Fibroblast of skin of abdomen (primary cell): ENCODE measurements at places on chromosomes 16 and 17.

DNA sequence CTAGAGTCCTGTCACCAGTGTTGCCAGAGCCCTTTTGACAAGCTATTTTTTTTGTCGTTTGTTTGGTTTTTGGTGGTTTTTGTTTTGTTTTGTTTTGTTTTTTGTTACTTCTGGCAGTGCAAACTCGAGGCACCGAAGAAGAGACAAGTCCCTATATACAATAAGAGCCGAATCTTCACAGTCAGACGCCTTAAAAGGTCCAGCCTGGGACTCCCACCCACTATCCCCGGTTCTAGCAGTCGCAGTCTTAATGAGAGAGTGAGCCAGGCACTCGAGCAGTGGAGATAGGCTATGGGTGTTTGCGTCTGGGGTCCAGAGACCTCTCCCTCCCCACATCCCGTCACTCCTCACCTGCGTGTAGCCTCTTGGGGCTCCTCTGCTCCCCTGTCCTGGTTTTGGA, 1.9 kb downstream of the OR1F1 start:
- no peak for DNase-seq

DNA sequence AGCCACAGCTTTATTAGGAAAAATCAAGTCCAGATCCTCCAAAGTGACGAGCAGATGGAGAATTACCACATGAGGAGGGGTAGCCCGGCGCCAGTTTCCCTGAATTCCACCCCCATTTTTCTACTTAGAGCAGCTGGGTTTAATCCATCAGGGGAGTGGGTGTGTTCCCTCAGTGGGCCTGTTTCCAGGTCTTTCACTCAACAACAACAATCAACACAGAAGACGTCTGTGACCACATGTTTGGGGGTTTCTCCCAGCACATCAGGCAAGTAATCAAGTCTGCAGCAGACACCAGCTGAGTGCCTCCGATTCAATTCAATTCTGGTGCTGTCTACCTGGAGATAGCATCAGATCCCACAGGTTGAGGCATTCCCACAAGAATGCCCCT, 6.8 kb downstream of the SLC6A2 start:
- DNase-seq: peak; percentile 74

DNA sequence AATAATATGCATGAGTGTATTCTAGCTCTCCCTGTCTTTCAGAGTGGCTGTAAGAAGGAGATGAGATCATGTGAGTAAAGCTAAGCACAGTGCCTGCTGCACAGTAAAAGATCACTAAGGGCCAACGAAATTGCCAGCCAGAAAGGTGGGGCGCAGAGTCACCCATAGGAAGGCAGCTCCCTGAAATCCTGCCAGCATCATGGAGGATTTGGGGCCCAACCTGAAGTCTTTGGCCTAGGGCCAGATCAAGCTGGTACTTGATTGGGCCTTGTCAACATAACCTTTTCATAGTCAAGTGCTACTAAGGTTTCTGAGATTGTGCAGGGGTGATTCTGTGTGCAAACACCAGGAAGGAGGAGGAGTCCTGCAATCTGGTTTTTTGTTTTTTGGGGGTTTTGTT, 16.5 kb downstream of the SCNN1B start:
- DNase-seq: no peak

GRCh38 chr17:29663155-29663554, 40.4 kb upstream of the CORO6 start:
- DNase-seq: peak; percentile 28

DNA sequence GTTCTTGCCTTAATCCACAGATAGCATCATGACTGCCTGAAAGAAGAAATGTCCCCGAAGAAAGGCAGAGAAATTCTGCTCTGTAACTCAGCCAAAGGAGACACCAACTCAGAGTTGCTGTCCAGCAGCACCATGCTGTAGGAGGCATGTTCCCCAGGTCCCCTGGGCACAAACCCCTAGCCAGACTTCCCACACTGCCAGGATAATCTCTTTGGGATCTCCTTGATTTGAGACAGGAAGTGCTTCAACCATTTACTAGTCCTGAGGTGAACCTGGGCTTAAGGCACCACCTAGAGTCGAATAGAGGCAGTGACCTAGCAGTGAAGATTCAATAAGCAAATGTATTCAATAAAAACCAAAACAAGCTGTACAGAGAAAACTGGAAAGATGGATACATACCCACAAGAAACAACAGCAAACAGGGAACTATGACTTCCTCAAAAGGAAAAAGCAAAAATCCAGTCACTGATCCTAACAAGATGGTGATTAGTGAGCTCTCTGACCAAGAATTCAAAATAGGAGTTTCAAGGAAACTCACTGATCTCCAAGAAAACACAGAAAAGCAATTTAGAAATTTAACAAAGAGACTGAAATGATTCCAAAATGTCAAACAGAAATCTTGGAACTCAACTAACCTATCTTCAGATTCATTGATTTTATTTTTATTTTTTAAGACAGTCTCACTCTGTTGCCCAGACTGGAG, 5.7 kb downstream of the OR4D2 start:
- DNase-seq: peak; percentile 4

- DNase-seq: no peak
Observed at GRCh38 chr16:68839831-68840230, 3.5 kb upstream of the TANGO6 start.

- no peak for DNase-seq
Observed at GRCh38 chr16:8258523-8258922, 331.8 kb downstream of the TMEM114 start.

GRCh38 chr17:42846594-42847280, 2.4 kb downstream of the AOC2 start:
- peak; percentile 18 for DNase-seq

DNA sequence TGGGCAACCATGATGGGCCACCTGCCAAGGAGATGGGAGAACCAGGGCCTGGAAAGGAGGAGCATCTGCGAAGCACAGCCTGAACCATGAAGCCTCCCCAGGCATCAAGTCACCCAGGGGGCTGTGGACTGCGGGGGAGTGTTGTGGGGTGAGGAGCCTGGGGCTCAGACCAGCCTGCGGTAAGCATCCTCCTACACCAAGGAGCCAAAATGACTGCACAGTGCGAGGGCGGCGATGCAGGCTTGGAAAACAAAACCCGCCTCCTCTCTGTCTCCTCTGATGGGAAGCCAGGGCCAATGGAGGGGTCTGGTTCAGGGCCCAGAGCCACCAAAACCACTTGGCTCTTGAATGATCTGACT, 18.1 kb upstream of the MAF start:
- DNase-seq: no peak

GRCh38 chr17:2929881-2930533, 133.4 kb downstream of the OR1D5 start:
- peak; percentile 6 for DNase-seq

- peak; percentile 78 for DNase-seq
Observed at GRCh38 chr17:40322358-40323315, 13.7 kb downstream of the RARA start.

GRCh38 chr16:86018487-86018886, 119.5 kb downstream of the IRF8 start:
- DNase-seq: no peak

DNA sequence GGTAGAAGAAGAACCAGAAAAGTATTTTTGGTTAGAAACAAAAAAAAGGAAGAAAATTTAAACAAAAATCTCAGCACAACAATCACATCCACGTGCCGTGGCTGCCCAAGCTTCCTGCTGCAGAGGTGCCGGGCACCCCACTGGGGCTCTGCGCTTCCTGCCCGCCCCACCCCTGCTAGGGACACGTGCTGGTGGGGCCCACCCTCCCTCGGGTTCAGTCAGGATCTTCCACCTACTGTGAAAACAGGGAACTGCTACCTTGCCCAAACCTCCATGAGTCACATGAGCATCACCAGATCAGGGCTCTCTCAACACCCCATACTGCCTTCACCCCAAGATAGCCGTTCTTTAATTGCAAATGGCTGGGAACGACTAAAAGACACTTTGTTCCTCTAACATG, 24.4 kb upstream of the CYTH1 start:
- DNase-seq: no peak

GRCh38 chr16:85810742-85811115, 11.2 kb downstream of the COX4I1 start:
- no peak for DNase-seq

- no peak for DNase-seq
Observed at GRCh38 chr16:13645601-13646245, 274.2 kb upstream of the ERCC4 start.

DNA sequence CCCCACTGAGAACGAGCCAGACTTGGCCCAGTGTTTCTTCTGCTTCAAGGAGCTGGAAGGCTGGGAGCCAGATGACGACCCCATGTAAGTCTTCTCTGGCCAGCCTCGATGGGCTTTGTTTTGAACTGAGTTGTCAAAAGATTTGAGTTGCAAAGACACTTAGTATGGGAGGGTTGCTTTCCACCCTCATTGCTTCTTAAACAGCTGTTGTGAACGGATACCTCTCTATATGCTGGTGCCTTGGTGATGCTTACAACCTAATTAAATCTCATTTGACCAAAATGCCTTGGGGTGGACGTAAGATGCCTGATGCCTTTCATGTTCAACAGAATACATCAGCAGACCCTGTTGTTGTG, 631 bp downstream of the BIRC5 start:
- no peak for DNase-seq

GRCh38 chr17:12256380-12256995, 235.8 kb downstream of the MAP2K4 start:
- DNase-seq: peak; percentile 69

GRCh38 chr17:75856062-75856756, 1.1 kb upstream of the WBP2 start:
- no peak for DNase-seq

DNA sequence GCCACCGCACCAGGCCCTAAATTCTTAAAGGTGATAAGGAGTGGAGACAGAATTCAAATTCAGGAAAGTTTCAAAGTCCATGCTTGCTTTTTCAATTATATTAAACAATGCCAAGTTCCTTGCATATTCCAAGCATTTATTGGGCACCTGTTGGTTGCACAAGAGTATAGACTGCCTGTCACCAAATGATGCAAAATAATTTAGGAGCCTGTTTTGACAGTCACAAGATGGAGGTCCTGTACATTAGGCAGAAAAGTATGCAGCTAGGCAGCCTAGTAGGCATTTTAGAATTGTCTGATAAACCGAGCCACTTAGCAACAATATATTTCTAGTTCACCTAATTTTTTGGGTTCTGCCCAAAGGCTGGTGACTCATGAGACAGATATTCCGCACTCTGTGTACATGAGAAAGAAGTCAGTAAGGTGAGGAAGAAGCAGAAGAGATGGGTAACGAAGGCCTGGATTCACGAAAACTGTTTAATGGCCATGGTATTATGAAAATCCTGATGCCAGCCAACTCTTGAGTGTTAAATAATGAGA, 7.3 kb downstream of the ACACA start:
- no peak for DNase-seq

DNA sequence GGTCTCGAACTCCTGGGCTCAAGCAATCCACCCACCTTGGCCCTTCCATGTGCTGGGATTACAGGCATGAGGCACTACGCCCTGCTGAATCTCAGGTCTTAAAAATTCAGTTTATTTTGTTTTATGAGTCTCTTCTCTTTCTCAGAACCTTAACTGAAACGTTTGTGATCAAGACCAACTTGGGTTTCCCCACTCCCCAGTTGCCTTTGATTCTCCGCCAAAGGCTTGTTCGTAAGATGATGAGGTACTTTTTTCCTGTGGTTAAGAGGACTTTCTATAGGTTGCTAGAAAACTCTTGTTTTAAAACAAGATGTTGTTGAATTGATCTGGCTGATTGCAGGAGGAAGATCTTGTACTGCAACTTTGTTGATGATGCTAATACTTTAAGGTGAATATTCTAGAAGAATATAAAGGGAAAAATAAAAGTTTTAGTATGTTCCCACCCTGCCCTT, 11.7 kb downstream of the ABCC1 start:
- DNase-seq: peak; percentile 34

DNA sequence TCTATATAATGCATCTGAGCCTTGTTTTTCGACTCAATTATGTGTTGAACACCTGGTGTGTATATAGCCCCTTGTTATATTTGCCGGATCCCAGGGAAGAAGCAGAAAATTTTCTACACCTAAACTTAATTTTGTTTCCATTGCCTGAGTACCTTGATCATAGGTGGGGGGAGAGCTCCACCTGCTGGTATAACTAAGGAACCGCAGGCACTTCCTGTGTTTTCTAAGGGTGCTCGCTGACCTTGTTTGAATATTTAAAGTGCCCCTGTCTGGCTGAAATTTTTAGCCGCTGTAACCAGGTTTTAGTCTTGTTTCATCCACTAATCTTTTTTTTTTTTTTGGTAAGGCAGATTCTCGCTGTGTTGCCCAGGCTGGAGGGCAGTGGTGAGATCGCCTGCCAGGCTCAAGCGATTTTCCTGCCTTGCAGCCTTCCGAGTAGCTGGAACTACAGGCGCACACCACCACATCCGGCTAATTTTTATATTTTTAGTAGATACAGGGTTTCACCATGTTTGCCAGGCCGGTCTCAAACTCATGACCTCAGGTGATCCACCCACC, 6.5 kb upstream of the NUBP1 start:
- DNase-seq: peak; percentile 61

DNA sequence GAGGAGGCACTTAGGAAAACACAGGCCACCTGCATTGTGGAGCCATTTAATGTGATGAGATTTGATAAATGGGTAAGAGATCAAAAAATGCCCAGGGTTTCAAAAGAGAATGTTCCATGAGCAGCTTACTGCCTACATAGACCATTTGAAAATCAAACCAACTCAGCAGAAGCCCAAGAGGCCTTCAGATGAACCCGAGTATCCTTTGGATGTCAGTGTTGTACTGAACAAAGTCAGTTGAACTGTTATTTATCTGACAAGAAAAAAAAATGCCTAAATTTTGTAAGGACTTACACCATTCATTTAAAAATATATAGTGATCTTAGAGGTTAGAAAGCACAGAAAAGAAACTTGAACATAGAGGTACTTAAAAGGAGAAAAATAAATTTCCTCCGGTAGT, 381.7 kb downstream of the ZFHX3 start:
- no peak for DNase-seq
